ENCODE measurements at places on chromosomes 16 and 17.

GRCh38 chr17:59842901-59843652, 49.7 kb downstream of the TUBD1 start:
- peak; percentile 65 for DNase-seq

- DNase-seq: no peak
Measured at GRCh38 chr16:71254832-71255525, 24.5 kb upstream of the HYDIN start.

DNA sequence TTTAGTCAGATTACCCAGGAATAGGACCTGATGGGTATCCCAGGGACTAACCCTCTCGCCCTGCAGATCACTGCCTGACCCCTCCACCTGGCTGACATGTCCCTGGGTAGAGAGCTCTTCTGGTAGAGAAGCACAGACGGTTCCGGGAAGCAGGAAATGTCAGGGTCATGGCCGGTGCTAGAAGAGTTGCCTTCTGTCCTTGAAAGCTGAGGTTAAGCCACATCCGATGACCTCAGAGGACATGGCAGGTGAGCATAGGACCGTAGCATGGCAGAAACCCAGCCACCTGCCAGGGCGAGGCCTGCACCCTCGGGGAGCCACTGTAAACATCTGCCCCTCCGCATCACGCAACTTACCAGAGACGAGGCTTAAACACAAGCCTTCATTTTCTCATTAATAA, 483.7 kb downstream of the SOX9 start:
- no peak for DNase-seq

GRCh38 chr17:1714980-1715802, 5.0 kb upstream of the TLCD2 start:
- DNase-seq: peak; percentile 36

DNA sequence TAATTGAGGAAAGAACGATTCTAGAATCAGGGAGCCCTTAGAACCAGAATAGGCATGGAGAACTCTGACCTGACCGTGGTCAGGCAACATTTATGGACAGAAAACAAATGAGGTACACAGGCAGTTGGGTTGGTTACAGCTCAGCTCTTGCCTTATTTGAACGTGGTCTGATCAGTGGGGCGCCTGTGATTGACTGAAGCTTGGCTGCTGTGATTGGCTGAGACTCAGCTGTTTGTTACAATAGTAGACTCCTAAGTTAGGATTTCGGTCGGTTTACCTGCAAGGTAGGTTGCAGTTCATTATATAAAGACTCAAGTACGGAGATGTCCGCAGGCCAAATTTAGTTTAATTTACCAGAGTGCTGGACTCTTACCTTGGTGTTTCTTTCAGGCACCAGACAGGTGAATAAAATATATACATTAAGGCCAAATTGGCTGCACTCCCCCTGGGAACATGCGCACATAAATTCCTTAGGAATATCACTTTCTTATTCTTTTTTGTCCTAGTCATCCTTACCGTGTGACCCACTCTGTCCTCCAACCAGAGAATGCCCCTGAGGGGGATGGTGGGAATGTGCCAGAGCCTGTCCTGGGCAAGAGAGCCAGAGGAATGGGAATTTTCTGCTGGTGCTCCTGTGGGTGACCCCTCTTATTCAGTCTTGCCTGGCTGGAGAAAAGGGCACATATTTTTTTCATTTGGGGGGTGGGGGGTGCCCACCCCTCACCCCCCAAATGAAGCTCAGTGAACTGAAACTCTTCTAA, 7.5 kb upstream of the CSNK2A2 start:
- DNase-seq: no peak

DNA sequence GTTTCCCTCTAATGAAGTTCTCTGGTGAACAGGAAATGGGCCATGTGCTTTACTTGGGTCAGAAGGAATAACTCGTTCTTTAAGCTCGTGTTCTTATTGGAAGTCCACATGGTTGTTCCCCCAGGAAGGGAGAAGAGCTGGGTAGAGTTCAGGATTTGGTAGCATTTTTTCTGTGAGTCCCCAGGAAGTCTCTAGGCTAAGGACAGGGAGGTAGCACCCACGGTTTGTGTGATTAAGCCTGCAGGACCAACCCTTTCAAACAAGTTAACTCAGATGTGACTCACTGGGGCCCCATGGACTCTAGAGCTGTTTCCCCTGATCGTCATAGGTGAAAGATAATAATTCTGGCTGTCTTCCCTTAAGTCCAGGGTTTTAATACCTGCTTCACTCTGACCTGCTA, 16.4 kb downstream of the SAP30BP start:
- no peak for DNase-seq

- DNase-seq: no peak
Measured at GRCh38 chr17:12830777-12831247, 41.5 kb downstream of the ARHGAP44 start.

GRCh38 chr17:80703142-80703478, 158.5 kb downstream of the RPTOR start:
- no peak for DNase-seq

DNA sequence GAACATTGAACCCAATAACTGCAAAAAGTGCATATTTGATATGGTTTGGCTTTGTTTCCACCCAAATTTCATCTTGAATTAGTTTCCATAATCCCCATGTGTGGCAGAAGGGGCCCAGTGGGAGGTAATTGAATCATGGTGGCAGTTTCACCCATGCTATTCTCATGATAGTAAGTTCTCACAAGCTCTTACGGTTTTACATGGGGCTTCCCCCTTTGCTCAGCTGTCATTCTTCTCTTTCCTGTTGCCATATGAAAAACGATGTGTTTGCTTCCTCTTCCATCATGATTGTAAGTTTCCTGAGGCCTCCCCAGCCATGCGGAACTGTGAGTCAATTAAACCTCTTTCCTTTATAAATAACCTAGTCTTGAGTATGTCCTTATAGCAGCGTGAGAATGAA, 127.6 kb downstream of the CHD9NB start:
- no peak for DNase-seq

DNA sequence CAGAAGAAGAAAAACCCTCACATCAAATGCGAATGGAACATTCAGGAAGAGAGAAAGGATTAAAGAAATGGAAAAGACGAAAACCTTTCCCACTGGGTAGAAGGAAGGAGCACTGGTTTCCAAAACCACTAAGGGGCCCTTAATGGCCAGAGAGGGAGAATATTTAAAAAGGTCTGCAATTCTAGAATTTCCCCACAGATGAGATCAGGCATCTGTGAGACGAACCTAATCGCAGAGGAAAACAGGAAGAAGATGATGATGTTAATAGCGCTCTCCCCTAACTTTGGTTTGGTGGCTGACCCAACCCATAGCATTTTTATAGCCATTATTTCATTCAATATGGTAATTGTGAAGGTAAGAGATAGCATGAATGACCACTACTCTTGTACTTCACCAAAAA, 32.8 kb downstream of the XYLT1 start:
- no peak for DNase-seq

GRCh38 chr16:88316151-88316550, 66.6 kb upstream of the ZNF469 start:
- no peak for DNase-seq

DNA sequence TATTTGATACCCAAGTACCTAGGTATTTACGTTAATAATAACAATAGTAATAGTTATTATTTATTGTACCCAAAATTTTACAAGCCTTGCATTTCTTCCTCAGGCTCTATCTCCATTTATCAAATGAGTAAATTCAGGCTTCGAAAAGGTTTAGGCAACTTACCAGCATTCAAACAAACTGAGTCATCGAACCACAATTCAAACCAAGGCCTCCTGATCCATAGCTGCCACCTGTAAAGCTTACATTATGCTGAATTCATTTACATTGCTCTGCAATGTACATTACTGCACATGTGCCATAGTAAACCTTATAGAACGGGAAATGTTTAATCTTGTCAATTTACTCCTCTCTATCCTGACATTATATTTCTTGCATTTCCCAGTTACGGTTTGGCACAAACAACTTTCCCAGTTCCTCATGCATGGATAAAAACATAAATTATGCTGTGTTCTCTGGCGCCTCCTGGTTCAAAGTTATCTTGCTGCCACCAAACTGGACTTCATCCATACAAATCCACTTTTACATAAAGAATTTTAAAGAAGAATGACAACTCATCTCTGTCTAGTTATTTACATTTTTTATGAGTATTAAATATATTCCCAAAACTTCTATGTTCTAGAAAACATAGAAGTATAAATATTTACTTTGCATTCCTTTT, 360.6 kb upstream of the SOX9 start:
- DNase-seq: no peak

- DNase-seq: no peak
Measured at GRCh38 chr16:71425746-71426068, 16.1 kb downstream of the TLE7 start.

GRCh38 chr17:81934098-81934757, 2.9 kb downstream of the PYCR1 start:
- DNase-seq: no peak

DNA sequence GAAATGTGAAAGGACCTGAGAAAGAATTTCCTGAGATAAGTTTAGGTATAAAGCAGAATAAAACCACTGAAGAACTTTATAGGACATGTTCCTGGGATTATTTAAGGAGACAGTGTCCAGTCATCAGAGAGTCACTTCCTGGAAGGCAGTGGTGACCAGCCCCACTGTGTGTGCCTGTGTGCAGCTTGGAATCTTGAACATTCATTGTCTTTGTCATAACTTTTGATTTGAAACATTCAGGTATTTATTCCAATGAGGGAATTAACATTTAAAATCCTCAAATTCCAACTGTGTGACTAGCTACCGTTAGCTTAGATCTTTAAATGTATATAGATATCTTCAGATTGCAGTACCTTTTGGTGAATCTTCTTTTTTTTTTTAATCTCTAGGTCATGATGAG, 61.7 kb upstream of the MRC2 start:
- DNase-seq: no peak

- DNase-seq: no peak
Measured at GRCh38 chr17:74201250-74201649, 2.2 kb upstream of the RPL38 start.

DNA sequence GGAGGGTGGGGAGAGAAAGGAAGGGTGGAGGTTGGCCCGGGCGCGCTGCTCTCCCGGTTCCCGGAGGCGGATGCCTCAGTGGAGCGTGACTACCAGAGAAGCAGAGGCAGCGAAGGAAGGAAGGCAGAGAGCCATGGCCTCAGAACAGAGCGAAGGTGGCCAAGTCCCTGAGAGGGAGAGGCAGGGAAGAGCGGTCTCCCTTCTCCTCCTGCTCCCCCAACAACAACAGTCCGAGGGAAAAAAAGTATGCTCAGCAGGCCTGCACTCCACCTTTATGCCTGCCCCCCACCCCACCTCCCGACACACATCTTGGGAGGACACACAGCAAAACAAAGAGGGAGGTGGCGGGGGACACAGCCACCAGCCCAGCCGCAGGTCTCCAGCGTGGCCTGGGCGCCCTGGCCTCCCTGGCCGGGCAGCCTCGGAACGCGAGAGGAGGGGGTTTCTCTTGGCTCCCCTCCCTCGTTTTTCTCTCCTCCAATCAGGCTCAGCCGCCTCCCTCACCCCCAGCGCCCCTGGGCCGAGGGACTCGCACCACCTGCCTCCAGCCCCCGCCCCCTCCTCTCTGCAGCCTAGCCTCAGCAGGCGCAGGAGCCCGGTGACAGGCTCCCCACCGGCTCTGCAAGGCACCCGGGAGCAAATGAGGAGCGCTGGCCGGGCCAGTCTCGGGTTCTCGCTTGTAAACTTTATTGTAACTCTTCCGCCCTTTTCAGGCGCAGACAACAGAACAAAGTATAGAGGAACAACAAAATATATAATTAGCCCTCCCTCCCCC, 1.1 kb upstream of the HOXB7 start:
- DNase-seq: no peak

DNA sequence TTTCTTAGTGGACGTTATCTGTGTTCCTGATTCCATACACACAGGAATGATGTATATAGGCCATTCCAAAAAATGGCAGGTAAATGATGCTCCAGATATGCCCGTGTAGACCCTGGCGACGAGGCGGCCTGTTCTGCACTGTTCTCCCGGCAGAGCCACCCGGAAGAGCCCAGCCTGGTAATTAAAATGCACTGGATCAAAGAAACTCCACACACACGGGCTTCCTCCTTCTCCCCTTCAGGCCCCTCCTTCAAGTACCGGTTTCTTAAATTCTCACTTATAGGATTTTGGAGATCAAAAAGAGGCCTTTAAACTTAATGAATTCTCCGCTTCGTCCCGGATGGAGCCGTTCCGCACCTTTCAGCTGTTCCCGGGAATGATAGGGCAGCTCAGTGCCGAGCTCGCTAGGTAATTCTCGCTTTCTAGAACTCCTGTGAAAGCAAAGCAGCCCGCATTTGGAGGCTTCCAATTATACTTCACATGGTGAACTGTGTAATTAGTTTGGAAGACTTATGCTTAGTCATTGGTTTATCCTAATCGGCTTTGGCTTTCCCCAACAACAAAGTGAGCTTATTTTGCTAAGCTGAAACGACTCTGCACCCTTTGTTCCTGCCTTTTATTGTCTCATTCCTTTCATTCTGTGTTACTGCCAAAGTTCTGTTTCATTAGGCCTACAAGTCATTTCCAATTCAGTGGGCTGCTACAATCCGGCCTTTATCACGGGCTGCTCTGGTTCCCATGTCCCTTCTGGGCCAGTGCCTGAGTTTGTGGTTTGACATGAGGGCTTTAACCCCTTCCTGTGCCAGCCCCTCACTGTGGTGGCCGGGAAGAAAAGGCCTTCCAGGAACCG, 150.0 kb downstream of the MSI2 start:
- no peak for DNase-seq

GRCh38 chr17:75471207-75471606, 14.8 kb downstream of the TMEM94 start:
- no peak for DNase-seq

DNA sequence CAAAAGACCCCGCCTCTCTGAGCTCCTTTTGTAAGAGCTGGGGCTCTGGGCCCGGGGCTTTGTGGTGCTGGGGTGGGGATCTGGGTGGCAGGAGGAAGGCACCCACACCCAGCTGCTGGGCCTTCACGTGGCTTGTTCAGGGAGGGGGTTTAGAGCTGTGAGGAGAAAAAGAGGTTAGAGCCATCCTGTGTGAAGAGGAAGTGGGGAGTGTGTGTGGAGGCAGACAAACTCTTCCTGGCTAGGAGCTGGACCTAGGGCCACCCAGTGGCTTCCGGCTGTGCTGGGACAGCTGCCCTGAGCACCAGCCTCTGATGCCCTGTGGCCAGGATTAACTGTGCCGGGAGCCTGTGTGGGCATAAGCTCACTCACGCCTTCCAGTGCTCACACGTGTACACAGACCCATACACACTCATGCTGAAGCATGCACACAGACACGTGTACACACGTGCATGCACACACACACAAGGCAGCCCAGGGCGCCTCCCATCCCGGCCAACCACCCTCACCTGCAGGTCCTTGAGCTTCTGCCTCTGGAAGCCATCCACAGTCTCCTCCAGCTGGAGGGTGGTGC, 7.4 kb downstream of the CIBAR2 start:
- no peak for DNase-seq

DNA sequence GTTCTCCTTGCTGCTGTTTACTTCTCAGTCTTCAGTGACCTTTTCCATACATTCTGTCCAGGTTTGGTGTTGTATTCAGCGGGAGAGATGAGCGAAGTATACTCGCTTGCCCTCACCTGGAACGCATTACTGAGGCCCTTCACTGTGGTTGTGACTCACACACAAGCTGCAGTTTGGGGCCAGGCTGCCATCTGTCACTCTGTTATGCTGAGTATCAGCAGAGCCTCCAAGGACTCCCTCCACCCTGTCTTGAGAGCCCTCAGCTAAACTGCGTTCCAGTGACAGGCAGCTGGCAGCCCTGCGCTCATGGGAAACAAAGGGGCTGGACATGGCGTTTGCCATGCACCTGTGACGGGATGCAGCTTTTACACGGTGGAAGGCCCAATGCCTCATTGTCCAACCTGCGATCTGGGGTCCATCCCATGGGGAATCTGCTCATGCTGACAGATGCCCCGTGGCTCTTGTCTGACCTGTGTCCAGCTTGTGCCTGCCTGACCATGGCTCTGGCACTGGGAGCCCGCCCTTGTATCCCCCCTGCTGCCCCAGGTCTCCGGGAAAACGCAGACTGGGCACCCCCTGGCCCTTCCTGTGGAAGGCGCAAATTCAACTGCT, 6.5 kb upstream of the ZNF778 start:
- DNase-seq: no peak
